Hypothalamus (tissue), 51 donors: ENCODE measurements at places on chromosomes 16 and 17.

DNA sequence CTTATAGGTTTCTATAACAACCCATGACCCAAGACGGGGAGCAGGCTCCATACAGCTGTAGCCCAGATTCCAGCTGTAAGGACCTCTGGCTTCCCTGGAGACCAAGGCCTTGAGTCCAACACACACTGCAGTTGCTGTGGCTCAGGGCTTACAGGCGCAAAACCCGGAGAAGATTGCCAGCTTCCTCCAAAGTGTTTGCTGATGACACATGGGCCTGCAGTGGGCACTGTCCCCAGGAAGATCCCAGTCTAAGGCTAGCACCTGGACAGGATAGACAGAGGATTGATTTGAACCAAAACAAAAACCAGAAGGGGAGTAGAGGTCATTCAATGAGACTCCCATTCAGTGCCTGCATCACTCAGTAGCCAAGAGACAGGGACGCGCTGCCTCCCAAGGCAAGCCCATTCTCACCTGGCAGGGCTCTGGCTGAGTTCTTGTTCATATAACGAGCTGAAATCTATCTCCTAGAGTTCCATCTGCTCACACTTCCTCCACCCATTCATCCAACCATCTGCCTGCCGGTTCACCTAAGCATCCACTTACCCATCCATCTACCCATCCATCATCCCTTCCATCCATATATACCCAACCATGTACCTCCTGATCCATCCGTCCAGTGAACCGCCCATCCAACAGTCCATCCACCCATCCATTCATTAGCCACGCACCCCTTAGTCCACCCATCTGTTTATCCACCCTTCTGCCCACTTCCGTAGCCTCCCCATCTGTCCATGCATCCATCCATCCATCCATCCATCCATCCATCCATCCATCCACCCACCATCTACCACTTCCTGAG, 10.2 kb downstream of the RAB11FIP4 start:
- DNase-seq = no peak

GRCh38 chr17:47686664-47687327, 7.2 kb upstream of the TBKBP1 start:
- DNase-seq = no peak

DNA sequence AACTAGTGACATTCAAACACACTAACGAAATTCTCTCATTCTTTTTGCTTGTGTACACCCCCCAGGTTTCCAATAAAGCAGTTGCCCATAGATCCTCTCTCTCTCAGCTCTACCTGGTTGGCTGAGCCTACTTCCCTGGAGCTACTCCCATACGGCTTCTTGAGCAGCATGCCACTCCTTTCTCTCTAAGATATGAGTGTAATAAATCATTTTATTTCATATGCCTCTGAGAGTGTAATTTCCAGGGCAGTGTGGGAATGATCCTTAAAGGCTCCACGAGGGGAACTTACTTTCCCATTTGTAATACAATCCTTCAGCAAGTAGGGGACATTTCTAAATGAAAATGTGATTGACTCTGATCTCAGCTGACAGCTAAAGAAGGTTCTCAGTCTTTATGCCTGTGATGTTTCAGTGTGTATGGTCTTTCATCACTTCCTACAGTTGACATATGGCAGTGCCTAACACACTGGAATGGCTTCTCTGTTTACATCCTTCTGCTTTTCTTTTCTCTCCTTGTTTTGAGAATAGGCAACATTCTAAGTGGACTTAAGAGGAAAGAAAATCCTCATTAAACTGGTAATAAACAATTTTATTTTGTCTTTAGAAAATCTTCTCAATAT, 1194.3 kb upstream of the CDH8 start:
- DNase-seq = no peak

- DNase-seq = no peak
Measured at GRCh38 chr17:888998-889441, 90.6 kb downstream of the NXN start.

DNA sequence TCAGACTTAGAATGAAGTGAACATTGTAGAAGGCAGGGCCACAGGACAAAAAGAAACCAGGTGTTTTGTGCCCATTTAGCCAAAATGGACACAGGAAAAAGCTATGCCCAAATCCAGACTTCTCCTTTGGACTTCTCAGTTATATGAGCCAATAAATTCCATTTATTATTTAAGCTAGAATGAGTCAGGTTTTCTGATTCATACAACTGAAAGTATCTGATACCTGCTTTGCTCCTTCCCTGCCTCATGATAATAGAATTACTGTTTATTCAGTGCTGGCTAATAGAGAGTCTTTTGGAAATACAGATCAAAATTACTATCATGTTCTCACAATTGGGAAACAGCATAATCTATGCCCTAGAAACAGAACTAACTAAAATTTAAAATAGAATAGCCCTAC, 8.7 kb upstream of the CPD start:
- no peak for DNase-seq

DNA sequence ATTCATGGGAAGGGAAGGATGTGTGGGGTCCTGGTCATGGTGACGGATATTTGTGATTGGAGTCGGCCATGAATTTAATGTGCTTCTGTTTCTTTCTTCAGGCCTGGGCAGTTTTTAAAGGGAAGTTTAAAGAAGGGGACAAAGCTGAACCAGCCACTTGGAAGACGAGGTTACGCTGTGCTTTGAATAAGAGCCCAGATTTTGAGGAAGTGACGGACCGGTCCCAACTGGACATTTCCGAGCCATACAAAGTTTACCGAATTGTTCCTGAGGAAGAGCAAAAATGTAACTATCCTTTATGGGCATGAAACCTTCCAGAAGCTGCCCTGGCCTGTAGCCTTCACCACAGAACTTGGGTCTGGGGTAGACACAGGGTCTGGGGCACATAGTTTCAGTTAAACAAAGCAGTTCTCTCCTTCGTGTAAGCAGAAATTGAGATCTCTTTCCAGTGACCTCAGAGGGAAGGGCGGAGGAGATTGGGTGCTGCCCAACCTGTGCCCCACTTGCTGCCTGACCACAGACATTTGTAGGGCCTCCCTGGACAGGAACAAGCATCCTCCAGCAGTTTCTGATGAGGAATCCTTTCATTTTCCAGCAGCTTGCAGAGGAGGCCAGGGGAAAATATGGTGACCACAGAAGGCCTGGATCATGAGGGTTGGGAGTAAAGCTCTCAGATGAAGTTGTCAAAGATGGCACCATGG, 10.1 kb downstream of the IRF8 start:
- no peak for DNase-seq

GRCh38 chr16:46859719-46860152, 24.4 kb upstream of the GPT2 start:
- no peak for DNase-seq

- DNase-seq = no peak
Measured at GRCh38 chr16:66361604-66362135, 4.8 kb upstream of the CDH5 start.

DNA sequence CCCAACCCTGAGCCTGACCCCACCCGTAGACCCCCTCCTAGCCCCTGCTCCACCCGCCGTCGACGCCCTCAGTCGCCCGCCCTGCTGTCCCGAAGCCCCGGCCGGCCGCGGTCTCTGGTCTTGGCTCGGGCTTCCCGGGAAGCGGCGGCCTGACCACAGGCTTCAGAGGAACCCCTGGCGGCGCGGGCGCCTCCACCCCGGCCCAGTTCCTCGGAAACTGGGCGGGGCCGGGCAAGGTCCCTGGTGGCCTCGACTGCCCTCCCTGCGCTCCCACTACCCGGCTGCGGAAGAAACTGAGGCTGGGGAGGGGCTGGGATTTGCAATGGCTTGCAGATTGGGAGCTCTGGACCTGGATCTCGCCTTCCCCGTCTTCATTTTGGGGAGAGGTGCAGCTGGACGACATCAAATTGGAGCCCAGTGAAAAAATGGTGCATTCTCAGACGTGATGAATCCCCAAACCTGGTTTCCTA, 692 bp upstream of the SOCS1 start:
- DNase-seq = no peak

DNA sequence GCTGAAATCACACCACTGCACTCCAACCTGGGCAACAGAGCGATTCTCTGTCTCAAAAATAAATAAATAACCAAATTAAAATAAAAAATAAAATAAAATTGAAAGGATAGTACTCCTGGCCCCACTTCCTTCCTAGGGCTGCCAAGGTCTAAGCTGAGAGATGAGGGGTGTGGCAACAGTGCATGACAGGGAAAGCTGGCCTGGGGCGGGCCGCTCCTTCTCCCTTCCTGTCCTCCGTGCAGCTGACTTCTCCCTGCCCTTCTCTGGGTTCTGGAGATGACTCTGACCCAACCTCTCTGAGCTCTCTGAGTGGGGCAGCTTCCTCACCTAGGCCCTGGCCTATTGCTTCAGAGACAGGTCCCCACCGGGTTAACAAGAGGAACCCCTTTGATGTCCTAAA, 8.7 kb upstream of the SLC25A39 start:
- DNase-seq = no peak

DNA sequence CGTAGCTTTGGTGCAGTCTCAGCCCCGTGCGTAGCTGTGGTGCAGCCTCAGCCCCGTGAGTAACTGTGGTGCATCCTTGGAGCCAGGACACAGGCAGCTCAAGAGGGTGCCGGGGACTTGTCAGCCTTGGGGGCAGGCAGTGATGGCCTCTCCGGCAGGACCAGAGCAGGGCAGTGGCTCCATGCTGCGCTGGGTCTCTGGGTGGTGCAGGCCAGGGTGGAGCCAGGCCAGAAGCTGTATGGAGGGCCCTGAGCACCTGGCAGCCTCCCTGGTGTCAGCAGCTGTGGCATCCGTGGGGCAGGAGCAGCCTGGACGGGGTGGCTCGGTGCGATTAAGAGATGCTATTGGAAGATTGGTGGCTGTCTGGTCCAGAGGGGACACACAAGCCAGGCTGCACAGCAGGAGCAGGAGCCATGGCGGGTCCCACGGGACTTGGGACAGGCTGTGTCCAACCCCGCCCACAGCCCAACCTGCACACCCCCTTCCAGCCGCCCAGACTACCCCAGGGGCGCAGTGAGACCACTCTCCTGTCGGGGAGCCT, 28.3 kb upstream of the CDH15 start:
- DNase-seq = no peak

DNA sequence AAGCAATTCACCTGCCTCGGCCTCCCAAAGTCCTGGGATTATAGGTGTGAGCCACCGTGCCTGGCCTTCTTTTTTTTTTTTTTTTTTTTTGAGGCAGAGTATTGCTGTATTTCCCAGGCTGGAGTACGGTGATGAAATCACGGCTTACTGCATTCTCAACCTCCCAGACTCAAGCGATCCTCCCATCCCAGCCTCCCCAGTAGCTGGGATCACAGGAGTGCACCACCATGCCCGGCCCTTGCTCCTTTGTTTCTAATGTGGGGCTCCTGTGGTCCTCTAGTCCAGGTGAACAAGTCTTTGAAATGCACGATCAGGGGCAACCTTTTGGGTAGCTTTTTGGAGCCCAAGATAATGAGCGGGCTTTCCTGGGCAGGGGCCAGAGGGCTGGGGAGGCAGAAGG, 23.2 kb downstream of the CMIP start:
- DNase-seq = no peak

- DNase-seq = no peak
Measured at GRCh38 chr16:84919269-84919668, 92.1 kb downstream of the ZDHHC7 start.

GRCh38 chr17:45784741-45785479, 790 bp downstream of the CRHR1 start:
- no peak for DNase-seq

- DNase-seq = no peak
Measured at GRCh38 chr17:65697661-65698060, 136.2 kb upstream of the AXIN2 start.

GRCh38 chr17:67449065-67449464, 72.0 kb downstream of the PITPNC1 start:
- DNase-seq = no peak

DNA sequence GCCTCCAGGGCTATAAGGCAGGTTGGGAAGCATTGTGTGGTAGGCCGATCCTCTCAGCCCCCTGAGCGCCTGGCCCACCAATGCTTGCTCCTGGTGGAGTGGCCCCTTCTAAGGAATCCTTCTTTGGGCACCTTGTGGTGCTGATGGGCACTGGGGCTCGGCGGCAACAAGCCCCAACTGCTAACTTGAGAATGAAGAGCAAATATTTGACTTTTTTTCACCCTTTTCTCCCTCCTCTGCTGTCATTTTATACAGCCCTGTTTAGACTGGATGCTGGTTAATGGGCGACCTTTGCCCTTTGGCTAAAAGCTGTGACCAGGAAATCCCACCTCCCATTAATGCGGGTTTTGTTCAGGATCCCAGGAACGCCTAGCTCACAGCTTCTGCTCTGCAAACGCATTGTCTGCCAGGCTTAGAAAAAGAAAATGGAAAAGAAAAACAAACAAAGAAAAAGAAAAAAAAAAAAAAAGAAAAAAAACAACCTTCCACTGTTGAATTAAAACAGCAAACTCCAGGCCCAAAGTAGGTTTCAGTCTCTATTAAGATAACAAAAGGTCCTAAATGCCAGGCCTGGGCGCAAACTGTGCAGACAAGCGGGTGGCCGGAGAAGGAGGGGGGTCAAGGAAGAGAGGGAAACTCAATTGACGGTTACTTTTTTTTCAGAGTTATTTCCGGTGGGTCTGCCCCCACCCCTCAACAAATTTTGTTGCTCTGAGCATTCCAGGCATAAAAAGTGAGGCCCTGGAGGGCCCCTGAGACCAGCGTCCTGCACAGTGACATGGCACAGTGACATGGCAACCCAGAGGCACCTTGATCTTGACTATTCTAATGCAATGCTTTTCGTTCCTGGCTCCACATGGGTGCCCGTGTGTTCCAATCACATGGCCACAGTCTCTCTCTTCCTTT, 301.4 kb downstream of the MAF start:
- no peak for DNase-seq

- DNase-seq = peak; percentile 39
Measured at GRCh38 chr16:85306071-85306792, 194.0 kb upstream of the CIBAR2 start.

DNA sequence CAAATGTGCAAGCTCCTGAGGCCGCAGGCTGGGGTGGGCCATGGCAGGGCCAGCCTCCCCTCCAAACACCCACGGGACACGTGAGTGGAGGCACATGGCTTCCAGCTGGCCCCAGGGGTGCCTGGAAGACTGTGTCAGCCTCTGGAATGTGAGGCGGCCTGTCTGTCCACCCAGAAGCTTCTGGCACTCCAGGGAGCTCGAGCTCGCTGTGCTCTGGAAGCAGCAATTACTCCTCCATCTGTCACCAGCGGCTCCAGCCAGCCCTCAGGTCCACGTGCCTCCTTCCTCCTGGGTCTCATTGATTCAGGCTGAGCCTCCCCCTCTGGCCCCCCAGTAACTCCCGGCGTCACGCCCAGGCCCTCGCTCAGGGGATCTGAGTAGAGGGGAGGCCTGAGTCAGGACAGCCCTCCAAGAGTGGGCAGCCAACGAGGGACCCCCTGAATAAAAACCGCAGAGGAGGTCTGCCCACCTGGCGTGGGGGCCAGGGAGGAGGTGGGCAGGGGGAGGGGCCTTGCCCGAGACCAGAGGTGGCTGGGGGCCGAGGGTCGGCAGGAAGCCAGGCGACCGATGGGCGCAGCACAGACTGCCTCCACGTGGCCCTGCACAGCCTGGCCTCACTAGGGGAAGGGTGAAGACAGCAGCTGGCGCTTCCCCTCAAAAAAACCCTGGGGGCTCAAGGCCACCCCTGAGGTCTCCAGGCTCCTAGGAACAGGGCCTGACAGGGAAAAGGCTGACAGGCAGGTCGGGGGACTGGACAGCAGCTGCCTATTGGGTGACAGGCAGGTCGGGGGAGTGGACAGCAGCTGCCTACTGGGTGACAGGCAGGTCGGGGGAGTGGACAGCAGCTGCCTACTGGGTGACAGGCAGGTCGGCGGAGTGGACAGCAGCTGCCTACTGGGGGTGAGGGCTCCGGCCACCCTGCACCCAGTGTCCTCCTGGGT, 11.9 kb downstream of the PIEZO1 start:
- DNase-seq = no peak
